Left ventricle myocardium inferior (tissue), 1 donor: ENCODE measurements at places on chromosomes 4 and X.

DNA sequence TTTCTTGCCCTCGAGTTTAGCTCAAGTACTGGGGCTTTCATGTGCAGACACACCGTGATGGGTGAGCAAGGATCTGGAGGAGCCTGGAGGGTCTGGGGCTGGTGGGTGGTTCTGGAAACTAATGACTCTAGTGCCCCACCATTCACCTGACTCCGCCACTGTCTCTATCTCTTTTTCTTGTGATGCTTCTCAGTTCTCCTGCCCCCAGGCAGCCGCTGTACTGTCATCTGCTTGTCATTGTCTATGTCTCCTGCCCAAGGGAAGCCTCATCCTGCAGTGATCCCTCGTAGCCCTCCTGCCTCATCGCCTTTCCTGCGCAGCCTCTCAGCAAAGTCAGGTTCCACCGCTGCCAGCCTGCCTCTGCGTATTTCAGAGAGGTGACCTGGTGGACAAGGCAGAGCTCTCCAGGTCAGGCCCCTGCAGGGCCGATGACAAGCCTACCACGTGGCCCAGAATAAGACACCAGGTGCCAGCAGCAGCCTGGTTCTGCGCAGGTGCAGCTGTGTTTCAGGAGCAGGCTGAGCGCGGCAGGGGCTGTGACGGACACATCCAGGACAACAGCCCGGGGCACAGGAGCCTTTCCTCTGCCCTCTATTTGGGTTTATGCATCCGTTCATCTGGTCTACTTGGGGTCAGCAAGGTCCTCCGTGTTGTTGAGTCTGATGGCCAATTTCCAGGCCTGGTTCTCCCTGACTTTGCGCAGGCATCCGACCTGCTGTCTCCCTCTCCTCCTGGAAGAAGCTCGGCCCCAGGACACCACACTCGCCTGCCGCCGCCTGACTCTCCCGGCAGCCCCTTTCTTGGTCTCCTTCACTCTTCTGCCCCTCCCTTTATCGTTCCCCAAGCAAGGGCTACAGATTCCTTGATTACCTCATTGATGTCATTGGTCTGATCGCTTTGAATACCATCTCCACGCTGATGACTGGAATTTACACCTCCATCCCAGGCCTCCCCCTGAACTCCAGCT is 30.9 kb upstream of the CDKN2AIP start:
- DNase-seq = no peak

GRCh38 chrX:118839334-118839958 is 15.8 kb downstream of the ZCCHC12 start:
- peak; percentile 78 for DNase-seq

DNA sequence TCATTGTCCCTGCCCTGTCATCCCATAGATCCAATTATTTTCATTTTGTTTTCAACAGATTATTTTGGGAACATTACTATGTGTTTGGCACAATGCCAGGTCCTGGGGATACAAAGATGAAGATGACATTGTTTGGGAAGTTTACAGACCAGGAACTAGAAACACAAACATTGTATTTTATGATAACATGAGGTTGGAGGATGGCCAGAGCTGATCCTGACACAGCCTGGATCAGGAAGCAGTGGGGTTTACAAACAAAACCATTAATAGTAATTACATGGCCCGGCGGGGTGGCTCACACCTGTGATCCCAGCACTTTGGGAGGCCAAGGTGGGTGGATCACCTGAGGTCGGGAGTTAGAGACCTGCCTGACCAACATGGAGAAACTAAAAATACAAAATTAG is 29.9 kb downstream of the CLRN2 start:
- no peak for DNase-seq

GRCh38 chr4:95547715-95548471 is 880 bp downstream of the UNC5C start:
- DNase-seq = peak; percentile 25

GRCh38 chrX:123745511-123745910 is 12.7 kb upstream of the THOC2 start:
- no peak for DNase-seq

- no peak for DNase-seq
Measured at GRCh38 chr4:1109898-1110506, 3.4 kb downstream of the RNF212 start.

DNA sequence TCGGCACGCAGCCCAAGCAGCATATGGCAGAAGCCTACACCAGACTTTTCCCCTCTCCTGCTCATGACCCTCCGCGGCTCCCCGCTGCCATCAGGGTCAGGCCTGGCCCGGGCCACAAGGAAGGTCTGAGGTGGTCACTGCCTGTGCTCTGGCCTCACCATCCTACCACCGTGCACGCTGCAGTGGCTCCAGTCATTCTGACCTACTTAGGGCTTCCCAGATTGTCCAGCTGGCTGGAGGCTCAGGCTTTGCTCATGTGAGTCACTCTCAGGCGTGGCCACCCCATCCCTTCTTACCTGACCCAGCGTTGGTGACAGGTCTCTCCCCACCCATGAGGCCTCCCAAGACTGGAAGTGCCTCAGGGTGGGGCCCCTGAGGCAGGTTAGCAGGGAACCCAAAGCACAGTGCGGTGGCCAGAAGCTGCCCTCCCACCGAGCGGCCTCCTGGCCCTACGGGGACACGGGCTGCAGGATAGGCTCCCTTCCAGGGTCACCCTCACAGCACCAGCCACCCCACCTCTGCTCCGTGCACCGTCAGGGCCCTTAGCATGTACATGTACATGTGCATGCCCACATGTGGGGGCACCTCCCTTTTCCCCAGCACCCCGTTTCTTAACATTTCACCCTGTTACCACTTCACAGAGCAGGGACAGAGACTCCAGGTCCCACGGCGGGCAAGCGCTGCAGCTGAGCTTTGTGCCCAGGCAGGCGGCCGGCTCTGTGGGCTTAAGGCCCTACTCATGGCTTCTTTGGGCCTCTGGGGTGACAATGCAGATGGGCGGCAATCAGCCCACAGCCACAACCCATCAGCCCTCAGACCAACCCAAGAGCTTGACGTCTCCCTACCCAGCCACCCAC is 2.2 kb downstream of the TREX2 start:
- no peak for DNase-seq

- no peak for DNase-seq
Measured at GRCh38 chr4:4994312-4995097, 24.8 kb downstream of the CYTL1 start.

- DNase-seq = no peak
Measured at GRCh38 chr4:150173432-150173861, 95.2 kb downstream of the DCLK2 start.

GRCh38 chr4:30724247-30724646 is 4.1 kb downstream of the PCDH7 start:
- no peak for DNase-seq

DNA sequence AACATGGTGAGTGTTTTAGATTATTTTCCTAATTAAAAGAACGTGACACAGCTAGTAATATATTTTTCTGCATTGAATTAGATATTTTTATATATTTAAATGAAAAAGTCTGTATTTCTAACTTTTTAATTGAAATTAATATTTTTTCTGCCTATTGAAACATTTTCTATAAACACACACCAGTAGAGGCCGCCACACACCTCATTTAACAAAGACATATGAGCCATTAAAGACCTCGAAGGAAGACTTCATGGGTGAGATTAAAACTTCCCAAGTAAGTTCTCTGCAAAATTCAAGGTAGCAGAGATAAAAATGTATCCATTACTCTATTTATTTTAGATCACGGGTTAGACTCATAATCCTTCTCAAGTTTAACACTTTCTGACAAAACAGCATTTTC is 8.3 kb downstream of the SLITRK2 start:
- no peak for DNase-seq

GRCh38 chrX:101398694-101399093 is 7.9 kb downstream of the RPL36A start:
- DNase-seq = no peak

- no peak for DNase-seq
Measured at GRCh38 chr4:28427306-28428085, 1566.9 kb downstream of the STIM2 start.

GRCh38 chrX:119672426-119672825 is 20.5 kb downstream of the SEPTIN6 start:
- DNase-seq = no peak

DNA sequence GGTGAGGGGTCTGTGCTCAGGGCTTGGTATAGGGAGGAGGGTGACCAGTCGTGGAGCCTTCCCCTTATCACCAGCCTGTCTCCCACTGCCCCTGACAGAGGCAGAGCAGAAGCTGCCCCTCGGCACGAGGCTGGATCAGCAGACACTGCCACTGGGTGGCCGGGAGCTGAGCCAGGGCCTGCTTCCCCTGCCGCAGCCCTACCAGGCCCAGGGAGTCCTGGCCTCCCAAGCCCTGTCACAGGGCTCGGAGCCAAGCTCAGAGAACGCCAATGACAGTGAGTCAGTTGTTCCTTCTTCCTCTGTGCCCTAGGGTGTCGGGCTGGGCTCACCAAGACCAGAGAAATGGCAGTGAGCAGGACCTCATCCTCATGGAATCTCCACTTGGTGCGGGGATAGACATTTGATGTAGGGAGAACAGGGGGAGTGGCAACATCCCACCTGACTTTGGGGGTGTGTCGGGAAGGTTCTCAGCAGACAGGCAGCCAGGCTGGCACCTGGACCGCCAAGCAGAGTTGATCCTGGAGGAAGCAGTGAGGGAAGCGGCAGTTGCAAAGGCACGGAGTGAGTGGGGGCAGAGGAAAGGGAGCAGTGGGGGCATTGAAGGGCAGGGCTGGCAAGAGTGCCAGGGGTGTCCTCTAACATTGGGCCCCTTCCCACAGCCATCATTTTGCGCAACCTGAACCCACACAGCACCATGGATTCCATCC is 14.3 kb upstream of the UBA1 start:
- DNase-seq = peak; percentile 54

GRCh38 chr4:107815158-107815557 is 9.6 kb upstream of the SGMS2 start:
- DNase-seq = no peak

- DNase-seq = no peak
Measured at GRCh38 chr4:3114377-3114776, 39.9 kb downstream of the HTT start.

GRCh38 chr4:184343502-184344177 is 126.0 kb upstream of the ENPP6 start:
- DNase-seq = peak; percentile 61

- DNase-seq = no peak
Measured at GRCh38 chr4:170336238-170336775, 246.6 kb upstream of the AADAT start.

DNA sequence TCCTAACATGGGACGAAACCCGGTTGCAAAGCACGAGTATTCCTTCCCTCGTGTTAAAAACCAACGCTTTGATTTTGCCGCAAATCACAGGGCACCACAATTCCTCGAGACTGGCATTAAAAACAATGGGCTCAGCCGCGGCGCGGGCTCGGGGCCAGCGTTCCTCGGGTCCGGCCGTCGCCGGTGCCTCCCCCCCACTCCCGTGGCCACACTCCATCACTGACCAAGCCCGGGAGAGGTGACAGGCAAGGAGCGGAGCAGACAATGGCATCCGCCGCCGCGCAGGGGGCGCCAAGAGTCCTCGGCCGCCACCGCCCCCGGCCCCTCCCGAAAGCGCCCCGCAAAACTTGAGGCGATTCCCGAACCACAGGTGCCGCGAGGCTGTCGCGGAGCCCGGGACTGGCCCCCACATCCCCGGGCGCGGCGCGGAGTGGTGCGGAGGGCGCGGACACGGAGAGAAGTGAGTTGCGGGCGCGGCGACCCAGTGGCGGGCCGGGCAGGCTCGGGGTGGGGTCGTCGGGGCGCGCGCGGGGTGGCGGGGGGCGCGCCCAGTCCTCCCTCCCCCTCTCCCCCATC is 445 bp downstream of the AP1S2 start:
- peak; percentile 57 for DNase-seq

DNA sequence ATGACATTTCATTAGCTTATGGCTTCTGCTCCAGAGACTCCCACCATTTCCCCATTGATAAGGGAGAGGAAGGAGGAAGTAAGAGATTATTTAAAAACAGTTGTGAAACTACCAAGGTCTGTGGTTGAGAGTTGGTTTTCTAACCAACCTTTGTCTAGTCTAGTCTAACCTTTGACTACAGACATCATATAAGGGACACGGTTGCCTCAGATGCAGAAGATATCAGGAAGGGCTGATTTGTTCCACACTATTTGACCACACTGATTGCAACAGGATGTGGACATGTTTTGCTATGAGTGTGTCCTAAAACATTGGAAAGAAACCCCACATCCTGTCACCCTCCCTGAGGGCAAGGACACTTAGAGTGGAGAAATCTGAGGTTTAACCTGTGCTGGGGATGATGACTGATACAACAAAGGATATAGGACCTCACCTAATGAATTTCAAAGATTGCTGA is 53.0 kb downstream of the COQ2 start:
- DNase-seq = no peak

DNA sequence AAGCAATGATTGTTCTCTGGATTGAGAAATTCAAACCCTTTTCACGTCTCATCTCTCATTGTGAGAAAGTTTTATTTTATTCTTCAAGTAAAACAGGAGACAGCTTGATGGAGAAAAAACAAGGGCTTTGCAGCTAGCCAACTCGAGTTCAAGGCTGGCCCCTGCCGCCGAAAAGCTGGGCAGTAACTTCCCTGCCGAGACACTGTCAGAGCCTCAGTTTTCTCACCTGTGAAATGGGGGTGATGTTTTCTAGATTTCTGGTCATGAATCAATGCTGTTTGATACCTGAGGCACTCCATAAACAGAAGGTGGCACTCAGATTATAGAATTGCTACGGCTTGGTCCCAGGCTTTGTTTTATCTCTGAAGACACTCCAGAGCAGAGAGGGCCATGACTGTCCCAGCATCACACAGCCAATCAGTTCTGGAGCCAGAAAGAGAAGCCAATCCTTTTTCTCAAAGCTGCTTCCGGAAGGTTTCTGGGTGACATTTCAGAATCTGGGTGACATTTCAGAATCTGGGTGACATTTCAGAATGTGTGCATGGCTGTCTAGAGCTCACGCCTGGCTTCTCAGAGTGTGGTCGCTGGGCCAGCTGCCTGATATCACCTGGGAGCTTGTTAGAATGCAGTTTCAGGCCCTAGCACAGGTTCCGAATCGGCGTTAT is 33.2 kb downstream of the HMX1 start:
- no peak for DNase-seq

GRCh38 chrX:75603833-75604232 is 81.0 kb upstream of the ZDHHC15 start:
- no peak for DNase-seq

DNA sequence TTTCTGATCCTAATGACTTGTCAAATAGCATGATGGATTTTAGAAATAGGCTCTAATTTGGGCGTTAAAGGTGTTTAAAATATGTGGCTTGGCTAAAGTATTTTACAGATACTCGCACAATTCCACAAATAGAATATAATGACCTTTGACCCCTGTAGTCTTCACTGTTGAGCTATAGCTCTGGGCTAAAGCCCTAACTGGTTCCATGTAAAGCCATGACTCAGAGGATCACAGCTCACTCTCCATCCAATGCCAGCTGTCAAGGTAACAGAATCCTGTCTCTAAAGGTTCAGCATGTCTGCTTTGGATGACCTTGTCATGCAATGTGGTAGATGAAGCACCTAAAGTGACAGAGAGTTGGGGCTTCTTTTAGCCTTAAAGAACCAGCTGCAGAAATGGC is 42.5 kb downstream of the TLR10 start:
- DNase-seq = no peak

- no peak for DNase-seq
Measured at GRCh38 chr4:187387739-187388138, 607.8 kb upstream of the ZFP42 start.
